Glomerular endothelial cell (primary cell): ENCODE measurements at places on chromosomes 3 and 15.

DNA sequence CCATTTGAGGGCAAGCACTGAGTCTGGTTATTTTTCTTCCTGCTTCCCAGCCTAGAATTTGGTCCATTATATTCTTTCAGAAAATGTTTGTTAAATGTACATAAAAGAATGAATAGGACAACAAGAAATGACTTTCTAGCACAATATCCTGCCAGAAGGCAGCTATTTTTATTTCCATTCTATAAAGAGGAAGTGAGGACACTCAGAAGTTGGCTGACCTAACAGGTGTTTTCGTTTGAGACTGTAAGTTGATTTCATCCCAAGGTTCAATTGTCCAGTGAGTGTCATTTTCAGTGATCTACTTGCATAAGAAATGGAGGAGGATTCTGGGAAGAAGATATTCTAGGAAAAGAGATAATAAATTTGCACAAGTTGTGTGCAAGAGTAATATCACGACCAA, 191.9 kb upstream of the POU1F1 start:
- DNase-seq: no peak

DNA sequence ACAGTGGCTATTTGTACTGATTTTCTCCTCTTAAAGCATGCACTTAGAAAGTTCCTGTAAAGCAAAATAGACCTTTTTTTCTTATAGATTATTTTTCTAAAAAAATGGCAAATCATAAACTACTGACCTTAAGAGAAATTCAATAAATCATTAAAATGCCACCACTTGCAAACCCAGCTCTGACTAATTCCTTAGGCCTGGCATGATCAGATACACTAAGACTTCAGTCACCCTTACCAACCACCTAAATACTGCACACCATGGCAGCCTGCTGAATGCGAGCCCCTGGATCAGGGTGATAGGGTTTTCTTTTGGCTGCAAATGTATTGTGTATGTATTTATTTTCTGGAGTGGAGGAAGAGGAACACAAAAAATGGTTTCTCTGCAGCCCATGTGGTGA, 370.6 kb upstream of the TBL1XR1 start:
- DNase-seq: no peak

DNA sequence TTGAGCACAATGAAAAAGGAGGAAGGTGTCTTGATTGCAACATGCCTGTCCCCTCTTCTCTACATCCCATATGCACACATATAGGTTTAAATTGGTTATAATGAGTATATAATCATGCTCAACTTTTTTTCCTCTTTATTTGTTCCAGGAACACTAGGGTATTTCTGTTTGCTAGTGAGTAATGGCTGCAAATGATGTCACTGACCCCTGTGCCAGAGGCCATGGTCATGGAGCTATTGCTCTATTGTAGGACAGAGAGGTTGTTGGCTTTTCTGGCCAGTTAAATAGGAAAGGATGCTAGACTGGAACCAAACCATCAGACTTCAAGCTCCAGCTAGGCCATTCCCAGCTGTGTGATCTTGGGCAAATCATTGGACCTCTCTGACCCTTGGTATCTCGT, 9.6 kb downstream of the ARHGEF3 start:
- DNase-seq: no peak

DNA sequence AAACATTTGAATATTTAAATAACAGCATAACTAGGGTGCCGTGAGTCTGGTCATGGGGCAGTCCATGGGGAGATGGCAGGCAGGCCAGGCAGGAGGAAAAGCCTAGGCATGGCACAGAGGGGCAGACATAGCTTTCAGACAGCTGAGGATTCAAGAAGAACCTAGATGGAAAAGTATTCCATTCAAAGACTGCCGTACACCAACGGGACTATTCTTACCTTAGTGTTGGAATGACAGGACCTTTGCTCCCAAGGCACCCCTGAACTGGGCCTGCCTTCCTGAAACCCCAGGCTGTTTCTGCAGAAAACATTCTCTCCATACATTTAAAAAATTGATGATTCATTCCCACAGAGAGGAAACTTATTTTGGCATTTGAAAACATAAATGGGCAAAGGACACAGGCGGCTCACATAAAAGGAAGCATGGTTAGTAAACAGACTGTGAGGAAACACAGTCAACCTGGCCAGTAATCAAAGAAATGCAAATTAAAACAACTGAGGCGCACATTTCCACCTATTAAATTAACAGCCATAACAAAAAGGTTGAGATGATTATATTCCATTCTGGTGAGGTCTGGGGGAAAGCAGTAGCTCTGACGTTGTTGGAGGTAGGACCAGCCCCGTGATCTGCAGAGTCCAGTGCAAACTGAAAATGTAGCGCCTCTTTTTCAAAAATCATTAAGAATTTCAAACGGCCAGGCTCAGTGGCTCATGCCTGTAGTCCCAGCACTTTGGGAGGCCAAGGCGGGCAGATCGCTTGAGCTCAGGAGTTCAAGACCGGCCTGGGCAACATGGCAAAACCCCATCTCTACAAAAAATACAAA, 71.3 kb upstream of the SMAD3 start:
- DNase-seq: no peak

DNA sequence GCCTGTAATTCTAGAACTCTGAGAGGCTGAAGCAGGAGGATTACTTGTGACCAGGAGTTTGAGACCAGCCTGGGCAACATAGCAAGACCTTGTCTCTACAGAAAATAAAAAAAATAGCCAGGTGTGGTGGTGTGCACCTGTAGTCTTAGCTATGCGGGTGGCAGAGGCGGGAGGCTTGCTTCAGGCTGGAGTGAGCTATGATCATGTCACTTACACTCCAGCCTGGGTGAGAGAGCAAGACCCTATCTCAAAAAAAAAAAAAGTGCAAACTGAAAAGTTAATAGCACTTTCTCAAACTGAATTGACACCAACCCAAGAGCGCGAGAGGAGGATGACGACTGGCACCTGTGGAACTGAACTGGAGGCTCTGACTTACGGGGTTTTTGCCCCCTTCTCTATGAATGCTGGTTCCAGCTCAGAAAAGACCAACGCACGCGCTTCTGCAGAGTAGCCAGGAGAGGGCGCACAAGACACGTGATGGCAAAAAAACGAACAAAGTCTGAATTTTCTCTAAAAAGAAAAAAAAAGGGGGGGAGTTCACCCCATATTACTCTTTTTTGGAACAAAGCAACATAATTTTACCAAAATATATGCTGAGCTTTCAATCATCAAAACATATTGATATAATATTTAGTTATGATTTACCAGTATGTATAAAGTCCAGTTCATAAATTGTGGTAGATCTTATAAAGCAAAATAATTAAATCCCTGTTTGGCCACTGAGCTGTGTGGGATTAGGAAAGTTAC, 23.7 kb downstream of the CFAP92 start:
- peak; percentile 16 for DNase-seq

GRCh38 chr3:146542179-146542578, 2.2 kb downstream of the PLSCR1 start:
- DNase-seq: no peak

GRCh38 chr15:95368191-95368590, 962.3 kb upstream of the NR2F2 start:
- no peak for DNase-seq

GRCh38 chr3:179148616-179149405, 654 bp downstream of the PIK3CA start:
- peak; percentile 14 for DNase-seq

DNA sequence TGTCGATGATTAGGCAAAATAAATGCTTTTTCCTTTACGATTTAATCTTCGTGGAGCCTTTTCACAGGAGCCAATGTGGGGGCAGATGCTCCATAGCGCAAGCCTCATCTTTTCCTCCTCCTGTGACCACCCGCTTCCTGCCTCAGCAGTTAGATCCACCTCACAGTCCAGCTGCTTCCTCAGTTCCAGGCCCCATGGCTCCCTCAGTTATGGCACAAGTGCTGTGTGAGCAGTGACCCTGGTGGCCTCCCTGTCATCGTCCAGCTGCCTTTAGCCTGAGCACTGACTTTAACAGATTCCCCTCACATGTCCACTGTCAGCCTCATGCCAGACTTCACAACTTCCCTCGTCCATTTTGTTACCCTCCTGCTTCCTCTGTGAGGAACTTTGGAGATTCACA, 424.6 kb upstream of the GBE1 start:
- DNase-seq: no peak

DNA sequence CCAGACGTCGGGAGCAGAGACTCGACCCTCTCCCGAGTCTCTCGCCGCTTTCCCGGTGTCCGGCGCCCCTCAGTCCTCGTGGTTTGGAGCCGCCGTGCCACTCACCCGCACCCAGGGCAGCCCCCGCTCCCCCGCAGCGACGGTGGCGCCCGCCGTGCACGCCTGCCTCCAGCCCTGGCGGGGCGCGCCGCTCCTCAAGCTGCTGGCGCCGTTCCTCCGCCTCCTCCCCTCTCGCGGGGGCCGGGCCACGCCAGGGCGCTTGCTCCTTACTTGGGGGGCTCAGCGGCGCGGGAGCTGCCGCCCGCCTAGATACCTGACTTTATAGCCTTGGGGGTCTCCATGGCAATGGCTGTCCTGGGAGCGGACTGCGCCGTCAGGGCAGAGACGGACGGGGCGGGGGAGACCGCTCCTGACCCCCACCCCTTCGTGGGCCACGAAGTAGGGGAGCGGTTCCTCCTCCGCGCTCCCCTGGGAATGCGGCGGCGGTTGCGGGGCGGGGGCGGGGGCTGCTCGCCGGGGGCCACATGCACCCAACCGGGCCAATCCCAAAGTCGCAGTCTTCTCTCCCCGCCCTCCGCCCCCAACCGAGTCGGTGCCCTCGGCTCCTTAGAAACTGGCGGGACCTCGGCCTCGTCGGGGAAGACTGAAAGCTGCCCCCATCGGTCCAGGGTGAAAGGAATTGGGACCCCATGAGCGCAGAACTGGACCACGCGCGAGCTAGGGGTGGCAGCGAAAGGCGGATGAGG, at the start of gene ANKRD63:
ANKRD63 (minus strand) TSS at position 196 of the 746 bp plus-strand sequence. CDS start 478 bp downstream, outside the sequence.
- DNase-seq: no peak

- no peak for DNase-seq
Measured at GRCh38 chr15:73009066-73010056, 42.9 kb upstream of the NEO1 start.

- DNase-seq: no peak
Measured at GRCh38 chr3:123083383-123084124, 16.7 kb downstream of the PDIA5 start.

DNA sequence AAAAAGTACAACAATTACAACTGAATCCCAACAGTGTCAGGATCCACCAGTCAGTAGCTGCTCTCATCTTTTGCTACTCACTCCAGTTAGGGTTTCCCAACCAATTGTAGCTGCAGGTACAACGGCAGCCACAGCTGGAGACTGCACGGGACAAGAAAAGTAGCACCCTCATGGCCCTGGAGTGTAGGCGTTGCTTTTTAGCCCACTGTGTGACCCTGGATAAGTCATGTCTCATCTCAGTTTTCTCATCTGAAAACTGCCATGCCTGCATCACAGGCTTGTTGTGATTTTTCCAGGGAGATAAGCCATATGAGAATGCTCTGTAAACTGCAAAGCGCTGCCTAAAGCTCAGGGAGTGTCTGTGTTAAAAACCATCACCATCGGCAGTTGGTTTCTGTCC, 535.6 kb upstream of the IL12A start:
- no peak for DNase-seq

DNA sequence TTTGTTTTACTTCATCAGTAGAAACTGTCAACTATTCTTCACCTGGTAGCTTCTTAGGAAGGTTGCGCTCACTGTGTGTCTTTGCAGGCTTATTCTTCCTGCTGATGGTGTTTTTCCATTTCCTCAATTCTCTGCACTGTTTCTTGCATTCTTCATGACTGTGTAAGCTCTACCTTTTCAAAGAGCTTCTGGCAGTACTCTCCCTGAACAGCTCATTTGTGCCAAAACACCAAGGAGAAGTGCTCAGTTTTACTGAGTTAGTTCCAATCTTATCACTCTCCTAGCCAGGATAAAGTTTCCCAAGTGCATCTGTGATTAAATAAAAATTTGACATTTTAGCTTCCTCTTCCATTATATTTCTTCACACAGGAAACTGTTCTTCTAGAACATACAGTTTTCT, 339.8 kb downstream of the EPHA3 start:
- DNase-seq: no peak

DNA sequence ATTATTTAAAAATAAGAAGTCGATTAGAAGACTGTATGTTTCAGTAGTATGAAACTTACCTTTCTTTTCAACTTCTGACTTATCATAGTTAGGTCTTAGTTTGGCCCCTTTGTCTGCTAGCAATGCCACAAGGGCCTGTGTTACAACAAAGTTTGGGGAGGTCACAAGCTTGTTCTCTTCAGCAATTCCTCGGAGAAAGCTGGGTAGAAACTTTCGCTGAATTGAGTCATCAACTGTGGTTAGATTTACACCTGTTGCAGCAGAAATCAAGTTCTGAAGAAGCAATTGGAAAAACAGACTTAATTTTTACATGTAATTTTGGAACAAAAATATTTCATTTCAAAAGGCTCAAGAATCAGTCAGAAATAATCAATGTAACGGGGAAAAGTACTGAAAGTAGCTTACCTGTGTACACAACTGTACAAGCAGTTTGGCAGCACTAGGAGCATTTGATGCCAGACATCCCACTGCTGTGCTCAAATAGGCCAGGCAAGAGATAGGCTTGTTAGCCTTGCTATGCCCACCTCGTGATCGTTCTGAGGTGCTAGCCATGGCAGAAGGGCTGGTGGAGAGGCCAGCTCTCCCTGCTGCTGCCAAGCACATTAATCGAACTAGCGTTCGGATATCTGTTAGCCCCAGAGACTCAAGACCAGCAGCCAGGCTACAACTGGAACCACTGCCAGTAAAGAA, 58.6 kb downstream of the FBXL22 start:
- DNase-seq: no peak

GRCh38 chr3:186264608-186265400, 97.2 kb downstream of the DGKG start:
- DNase-seq: no peak

GRCh38 chr3:98799479-98799878, 36.3 kb downstream of the ST3GAL6 start:
- DNase-seq: no peak

DNA sequence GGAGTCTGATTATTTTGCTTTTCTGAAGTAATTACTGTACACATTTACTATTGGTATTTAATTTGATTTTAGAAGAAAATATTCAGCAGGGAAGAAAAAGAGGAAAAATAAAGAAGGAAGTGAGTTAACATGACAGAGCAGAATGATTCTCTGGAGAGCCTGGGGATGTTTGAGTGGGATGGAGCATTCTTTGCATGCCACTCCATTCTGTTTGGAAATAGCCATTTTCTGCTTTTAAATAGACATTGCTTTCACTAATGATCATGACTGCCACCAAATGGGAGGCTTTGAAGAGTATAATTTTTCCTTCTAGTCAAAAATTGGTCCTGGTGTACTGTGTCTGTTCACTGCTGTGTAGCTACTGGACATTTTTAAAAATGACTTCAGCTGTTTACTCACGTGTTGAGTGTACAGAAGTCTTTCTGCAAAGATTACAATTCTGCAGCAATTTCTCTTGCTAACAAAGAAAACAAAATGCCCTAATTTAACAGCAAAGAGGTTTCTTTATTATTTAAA, 196.1 kb downstream of the RYR3 start:
- DNase-seq: no peak

DNA sequence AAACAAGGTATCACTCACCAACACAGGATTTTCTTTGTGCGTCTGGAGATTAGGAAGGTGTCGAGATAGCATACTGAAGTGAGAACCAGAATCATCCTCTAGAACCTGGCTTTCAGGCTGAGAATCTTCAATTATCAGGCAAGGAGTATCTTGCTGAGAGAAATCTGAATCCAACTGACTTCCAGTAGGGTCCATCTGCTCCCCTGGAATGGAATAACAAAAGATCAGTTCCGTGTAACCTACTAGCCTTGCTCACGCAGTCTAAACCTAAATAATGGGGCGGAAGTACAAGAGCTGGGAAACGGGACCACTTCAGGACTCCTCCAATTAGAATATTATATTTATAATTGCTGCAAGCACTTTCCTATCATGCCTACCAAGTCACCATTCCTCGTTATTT, 690 bp downstream of the TP53BP1 start:
- no peak for DNase-seq

- no peak for DNase-seq
Measured at GRCh38 chr3:24433838-24434591, 60.6 kb downstream of the THRB start.
